ENCODE measurements at places on chromosomes 12 and 14.

DNA sequence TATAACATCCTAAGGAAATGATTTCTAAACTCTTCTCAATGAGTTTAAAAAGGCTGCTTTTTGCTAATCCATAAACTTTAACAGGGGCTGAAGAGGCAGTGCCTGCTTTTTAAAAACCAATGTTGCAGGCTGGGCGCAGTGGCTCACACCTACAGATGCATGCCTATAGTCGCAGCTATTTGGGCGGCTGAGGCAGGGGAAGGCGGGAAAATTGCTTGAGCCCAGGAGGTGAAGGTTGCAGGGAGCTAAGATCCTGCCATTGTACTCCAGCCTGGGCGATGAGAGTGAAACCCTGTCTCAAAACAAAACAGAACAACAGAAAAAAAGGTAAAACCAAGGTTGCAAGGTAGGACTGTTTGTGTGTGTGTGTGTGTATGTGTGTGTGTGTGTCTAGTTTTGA is 531.2 kb downstream of the DIO2 start:
- DNase-seq: no peak

GRCh38 chr12:21912318-21912717 is 28.9 kb downstream of the ABCC9 start:
- DNase-seq: no peak

- DNase-seq: no peak
Observed at GRCh38 chr14:24331731-24332267, 3.1 kb downstream of the ADCY4 start.

DNA sequence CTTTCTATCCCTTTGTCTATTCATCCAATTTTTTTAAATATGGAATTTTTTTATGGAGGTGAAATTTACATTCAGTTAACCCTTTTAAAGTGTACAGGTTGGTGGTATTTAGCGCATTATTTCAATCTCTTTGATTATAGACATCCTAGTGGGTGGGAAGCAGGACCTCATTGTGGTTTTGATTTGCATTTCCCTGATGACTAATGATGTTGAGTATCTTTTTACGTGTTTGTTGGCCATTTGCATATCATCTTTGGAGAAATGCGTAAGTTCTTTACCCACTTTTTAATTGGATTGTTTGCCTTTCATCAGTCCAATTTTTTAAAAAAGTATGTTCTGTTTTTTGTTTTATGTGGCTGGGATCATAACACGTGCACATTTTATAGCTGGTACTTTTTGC is 20.8 kb downstream of the PAPLN start:
- no peak for DNase-seq

DNA sequence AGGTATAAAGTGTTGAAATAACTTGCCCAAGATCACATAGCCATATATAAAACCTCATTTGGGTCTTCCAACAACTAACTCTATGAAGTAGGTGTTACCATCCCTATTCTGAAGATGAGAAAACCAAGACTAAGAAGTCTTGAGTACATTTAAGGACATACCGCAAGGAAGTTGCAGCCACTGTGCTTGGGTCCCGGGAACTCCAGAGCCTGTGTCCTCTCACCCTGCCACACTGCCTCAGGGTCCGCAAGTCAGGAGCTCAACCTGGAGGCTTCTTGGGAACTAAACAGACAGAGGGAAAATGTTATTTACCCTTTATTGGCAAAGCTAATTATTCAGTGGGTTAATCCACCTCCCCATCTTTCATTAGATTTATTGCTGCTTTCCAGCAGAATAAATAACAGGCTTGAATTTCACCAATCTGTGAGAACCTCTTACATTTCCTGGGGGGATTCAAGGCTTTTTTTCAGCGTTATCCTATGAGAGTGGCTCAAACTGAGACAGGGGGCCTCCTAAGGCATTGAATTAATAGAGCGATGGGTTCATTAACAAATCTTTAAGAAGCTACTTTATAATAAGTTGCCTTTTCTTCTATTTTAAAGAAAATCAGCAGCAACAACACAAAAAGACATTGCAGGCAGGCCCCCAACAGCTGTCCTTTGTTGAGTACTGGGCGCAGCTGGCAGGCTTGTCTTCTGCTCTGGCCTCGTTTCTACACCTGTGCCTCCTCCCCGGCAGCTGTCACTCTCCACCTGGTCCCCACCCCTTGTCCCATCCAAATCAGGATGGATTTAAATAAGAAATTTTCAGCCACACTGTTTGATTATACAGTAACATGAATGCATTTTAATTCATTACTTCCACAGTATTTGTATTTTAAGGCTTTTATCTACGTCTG is 25.3 kb downstream of the PHLDA1 start:
- DNase-seq: no peak

DNA sequence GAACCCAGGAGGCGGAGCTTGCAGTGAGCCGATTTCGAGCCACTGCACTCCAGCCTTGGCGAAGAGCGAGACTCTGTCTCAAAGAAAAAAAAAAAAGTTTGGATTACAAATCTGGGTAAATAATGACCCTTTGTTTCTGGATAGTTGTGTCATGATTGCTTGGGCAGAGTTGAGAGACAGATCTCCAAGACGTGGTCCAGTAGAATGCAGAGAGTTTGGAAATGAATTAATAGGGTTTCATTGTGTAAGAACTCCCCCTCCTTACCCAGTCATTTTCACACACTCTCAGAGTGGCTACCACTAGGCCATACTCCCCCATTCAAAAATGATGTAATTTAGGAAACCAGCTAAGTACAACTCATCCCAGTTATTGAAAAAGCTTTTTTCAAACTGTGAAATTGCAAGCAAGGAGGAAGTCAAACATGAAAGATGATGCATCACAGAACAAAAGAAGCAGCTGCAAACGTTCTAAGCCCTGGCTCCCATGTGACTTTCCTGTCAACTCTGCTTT is 1331.9 kb downstream of the AACS start:
- DNase-seq: no peak

DNA sequence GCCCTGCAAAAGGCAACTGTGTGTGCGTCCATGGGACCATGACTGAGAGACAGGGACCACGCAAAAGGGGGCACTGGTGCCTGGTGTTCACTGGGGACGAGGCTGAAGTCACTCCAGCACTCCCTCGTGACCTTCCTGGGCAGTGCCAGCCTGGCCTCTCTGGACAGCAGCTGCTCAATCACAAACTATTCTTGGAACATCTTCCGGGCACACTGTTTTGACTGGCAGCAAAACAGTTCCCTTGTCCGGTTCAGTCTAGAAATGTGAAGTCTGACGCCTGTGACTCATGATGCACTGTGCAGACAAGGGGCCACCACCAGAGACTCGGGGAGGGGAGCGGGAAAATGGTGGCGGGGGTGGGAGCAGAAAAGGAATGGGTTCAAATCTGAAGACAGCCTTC is 20.8 kb downstream of the SNRNP35 start:
- DNase-seq: no peak

DNA sequence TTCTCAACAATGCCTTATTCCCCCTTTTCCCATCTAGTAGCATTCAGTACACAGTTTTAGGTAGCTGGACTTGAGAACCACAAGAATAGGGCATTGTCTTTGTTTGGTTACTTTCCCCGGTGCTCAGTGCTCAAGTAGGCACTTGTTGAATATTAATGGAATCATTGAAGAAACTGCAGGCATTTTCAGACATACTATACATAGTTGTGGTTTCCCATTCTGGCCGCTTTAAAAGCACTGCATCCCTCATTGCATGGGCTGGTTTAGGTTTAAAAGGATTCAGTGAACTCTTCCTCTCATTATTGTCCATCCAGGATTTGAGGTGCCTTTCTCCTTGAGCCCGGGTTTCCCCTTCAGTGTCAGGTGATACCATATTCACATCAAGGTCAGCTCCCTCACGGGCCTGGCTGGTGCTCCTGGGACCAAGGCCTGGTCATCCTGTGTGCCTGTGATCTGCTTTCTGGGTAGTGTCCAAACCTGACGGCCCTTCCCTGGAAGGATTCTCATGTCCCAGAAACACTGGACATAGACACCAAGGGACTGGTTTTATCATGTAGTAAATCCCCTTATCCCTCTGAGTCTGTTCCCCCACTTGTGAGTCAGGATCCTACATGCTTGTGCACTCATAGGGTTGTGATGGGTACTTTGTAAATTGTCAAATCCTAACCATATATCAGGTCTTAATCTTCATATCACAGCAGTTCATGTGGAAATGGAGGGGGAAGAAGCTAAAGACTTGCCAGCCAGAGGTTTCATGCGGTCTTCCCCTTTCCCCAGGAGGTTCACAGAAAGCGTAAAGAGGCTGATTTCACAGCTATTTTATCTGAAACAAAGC is 7.4 kb downstream of the TCP11L2 start:
- no peak for DNase-seq

- no peak for DNase-seq
Observed at GRCh38 chr14:104651876-104652260, 37.5 kb upstream of the INF2 start.

- no peak for DNase-seq
Observed at GRCh38 chr12:114396153-114396868, 9.6 kb downstream of the TBX5 start.

GRCh38 chr12:56431850-56432249 is 17.4 kb downstream of the TIMELESS start:
- no peak for DNase-seq

- no peak for DNase-seq
Observed at GRCh38 chr14:94364964-94365363, 23.4 kb downstream of the SERPINA1 start.

DNA sequence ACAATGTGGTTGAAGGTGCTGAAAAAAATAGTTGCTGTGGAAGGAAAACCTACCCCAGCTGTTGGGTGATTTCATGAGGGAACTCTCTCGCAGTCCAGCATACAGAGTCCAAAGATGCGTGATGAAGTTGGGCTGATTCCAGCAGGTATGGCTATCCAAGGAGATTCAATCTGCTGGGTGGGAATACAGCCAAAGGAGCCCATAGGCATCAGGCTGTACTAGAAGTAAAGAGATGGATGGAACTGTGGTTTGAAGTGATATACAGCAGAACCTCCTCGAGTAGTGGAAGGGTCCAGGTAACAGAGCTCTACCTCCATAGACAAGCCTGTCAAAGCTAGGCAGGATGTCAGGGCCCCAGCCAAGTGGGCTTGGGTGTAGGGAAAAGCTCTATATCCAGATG is 11.5 kb upstream of the TMTC2 start:
- no peak for DNase-seq

- no peak for DNase-seq
Observed at GRCh38 chr14:64387232-64387781, 846 bp upstream of the MTHFD1 start.

- no peak for DNase-seq
Observed at GRCh38 chr12:89721291-89721987, 12.8 kb upstream of the ATP2B1 start.

All from NCI-H2029 treated with DMSO at 0.1 percent for 48 hours (cell line).